Activated CD8-positive, alpha-beta memory T cell treated with anti-CD3 and anti-CD28 coated beads, Interleukin-2, amount 10 ng/mL, durations not matched to agents 7 days and 5 days (primary cell): ENCODE measurements at places on chromosomes 5 and 9. TPM values are rescaled to one million over a fixed set of nuclear protein-coding genes. Genes with fewer than 3 reads are reported as not detected.

DNA sequence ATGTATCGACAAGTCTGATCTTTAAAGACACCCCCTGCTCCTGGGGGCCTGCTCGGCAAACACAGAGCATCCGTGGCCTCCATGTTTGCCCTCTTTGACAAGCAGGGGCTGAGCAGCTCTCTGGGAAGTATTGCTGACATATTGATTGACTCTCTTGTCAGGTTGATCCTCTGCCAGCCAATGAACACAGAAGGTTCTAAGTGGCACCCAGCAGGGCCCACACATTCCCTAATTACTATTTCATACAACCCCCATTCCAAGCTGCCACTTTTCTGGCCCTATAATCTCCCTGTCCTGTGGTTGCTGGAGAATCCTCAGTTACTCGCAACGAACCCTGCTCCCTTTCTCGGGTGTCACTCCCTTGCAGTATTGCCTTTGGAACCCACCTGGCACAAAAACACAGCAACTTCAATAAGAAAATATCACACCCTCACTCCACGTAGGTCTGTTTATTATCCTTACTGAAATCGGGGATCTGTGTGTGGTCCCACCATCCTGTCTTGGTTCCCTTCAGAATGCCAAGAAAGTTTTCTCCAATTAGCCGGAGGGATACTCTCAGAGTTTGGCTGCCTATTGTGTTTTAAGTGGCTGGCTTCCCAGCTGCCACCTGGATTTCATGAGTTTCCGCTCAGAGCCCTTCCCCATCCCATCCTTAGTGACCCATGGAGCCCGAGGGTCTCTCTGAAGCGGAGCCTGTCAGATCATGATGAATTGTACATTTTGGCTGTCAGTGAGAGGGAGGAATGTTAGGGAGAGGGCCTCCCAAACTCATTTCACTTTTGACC lies 249.0 kb upstream of the WWC1 start:
- no peak for DNase-seq
- H3K36me3 ChIP-seq, result no peaks in the 10 kb centered on the region
- no peaks in the 10 kb centered on the region for H3K27me3 ChIP-seq
- H3K4me1 ChIP-seq, result no peaks in the 10 kb centered on the region
- H3K27ac ChIP-seq, result no peak overlapping the region

DNA sequence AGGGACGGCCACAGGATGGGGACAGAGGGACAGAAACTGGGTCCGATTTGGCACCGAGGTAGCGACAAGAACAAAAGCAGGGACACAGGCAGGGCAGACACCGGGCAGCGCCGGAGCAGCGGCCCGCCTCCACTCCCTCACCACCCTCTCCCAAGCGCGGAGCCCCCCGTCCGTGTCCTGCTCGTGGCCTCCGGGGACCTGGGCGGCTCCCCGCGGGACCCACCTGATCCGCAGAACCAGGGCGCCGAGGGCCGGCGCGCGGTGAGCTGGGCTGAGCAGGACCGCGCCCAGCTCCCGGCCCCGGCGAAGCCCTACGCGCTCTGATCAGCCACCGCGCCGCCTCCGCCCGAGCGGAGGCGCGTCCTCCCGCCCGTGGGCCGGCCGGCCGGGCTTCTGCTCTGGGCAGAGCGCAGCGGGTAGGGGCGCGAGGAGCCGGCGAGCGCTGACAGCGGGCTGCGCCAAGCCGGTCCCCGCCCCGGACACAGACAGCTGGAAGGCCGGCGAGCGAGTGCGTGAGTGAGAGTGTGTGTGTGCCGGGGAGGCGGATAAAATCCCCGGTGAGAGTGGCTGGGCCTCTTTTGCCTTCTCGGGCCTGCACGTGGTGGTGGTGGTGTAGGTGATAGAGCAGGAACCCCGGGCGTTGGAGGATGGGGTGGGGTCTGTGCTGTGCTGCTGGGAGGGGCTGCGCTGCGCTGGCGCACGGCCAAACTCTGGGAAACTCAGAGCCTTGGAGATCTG lies at the start of gene GGTA1:
Gene GGTA1, minus strand, starts transcription at position 418 of the 738 bp plus-strand sequence. CDS start 31,922 bp downstream, outside the sequence.
- no peak for DNase-seq
- peak within 1 kb of the TSS; percentile 59 for H3K4me3 ChIP-seq
- peak within 1 kb of the TSS; percentile 23 for H3K27ac ChIP-seq
- peaks cover 73% of the 10 kb centered on the region for H3K27me3 ChIP-seq
- peaks cover 4% of the 10 kb centered on the region for H3K36me3 ChIP-seq

DNA sequence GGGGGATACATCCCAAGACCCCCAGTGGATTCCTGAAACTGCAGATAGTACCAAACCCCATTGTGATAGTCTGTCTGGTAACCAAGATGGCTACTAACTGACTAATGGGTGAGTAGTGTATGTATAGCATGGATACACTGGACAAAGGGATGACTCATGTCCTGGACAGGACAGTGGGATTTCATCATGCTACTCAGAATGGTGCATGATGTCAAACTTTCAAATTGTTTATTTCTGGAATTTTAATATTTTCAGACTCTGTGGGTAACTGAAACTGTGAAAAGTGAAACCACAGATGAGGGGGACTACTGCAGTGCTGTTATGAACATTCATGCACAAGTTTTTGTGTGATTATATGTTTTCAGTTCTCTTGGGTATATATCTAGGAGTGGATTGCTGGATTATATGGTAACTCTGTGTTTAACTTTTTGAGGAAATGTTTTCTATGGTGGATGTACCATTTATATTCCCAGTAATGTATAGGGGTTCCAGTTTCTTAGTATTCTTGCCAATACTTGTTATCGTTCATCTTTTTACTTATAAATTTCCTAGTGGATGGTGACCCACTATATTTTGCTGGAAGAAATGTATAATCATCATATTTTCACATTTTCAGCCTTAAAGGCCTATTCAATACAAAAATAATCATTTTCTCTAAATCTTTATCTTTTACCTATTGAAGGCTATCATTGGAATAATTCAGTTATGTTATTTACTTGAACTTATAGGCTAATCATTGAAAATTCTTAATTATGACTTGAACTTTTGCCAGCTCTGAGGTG lies 140.9 kb downstream of the NR3C1 start:
- no peak for DNase-seq
- peaks cover 4% of the 10 kb centered on the region for H3K4me1 ChIP-seq
- no peaks in the 10 kb centered on the region for H3K27me3 ChIP-seq

GRCh38 chr9:106035806-106036205 lies 341.5 kb downstream of the TMEM38B start:
- H3K4me3 ChIP-seq, result no peak overlapping the region
- no peak for DNase-seq
- H3K27me3 ChIP-seq, result no peaks in the 10 kb centered on the region
- no peaks in the 10 kb centered on the region for H3K4me1 ChIP-seq

- H3K27ac ChIP-seq, result no peak overlapping the region
- no peak overlapping the region for H3K4me3 ChIP-seq
- no peak for DNase-seq
- H3K27me3 ChIP-seq, result no peaks in the 10 kb centered on the region
- no peaks in the 10 kb centered on the region for H3K4me1 ChIP-seq
- no peaks in the 10 kb centered on the region for H3K36me3 ChIP-seq
These were observed 368.9 kb downstream of the CDH9 start for GRCh38 chr5:26669523-26669922.

GRCh38 chr5:153130296-153130695 lies 360.2 kb upstream of the GRIA1 start:
- no peak overlapping the region for H3K4me3 ChIP-seq
- no peaks in the 10 kb centered on the region for H3K27me3 ChIP-seq
- no peak for DNase-seq
- no peak overlapping the region for H3K27ac ChIP-seq
- H3K36me3 ChIP-seq, result no peaks in the 10 kb centered on the region

- no peak overlapping the region for H3K4me3 ChIP-seq
- H3K36me3 ChIP-seq, result no peaks in the 10 kb centered on the region
- no peak for DNase-seq
- no peak overlapping the region for H3K27ac ChIP-seq
These were observed 64.7 kb upstream of the ABCA1 start for GRCh38 chr9:104992659-104993058.

DNA sequence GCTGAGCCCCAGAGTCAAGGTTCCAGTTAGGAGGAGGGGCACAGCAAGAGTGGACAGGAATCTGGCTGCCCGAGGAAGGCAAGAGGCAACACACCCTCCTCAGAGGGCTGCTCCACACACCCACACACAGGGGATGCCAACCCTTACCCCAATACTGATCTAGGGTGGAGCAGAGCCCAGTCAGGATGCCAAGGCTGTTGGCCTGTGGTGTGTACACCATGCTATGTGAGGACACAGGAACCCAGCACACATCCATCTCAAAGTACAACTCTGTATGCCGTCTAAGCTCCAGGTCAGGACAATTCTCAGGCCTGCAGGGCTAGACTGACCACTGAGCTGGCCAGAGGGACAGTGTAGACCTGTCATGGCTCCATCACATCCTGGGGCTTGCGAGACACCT lies 2.6 kb downstream of the SEPTIN8 start:
- H3K36me3 ChIP-seq, result no peaks in the 10 kb centered on the region
- peaks cover 19% of the 10 kb centered on the region for H3K4me1 ChIP-seq
- H3K27me3 ChIP-seq, result peaks cover 13% of the 10 kb centered on the region
- no peak overlapping the region for H3K27ac ChIP-seq

DNA sequence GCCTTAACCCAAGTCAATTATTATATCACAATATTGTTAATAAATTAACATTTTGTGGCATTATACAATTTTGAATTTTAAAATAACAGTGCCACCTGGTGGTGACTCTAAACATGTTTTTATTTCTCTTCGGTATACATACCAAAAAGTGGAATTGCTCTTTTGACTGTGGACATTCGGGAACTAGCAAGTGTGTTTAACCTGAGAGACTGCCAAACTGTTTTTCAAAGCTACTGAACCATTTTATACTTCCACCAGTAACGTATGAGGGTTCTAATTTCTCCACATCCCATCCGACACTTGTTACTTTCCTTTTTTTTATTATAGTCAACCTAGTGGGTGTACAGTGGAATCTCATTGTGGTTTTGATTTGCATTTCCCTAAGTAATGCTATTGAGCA lies 18.3 kb upstream of the HSDL2 start:
- DNase-seq, result no peak
- H3K4me3 ChIP-seq, result no peak overlapping the region
- peaks cover 3% of the 10 kb centered on the region for H3K36me3 ChIP-seq
- H3K27me3 ChIP-seq, result peaks cover 6% of the 10 kb centered on the region

DNA sequence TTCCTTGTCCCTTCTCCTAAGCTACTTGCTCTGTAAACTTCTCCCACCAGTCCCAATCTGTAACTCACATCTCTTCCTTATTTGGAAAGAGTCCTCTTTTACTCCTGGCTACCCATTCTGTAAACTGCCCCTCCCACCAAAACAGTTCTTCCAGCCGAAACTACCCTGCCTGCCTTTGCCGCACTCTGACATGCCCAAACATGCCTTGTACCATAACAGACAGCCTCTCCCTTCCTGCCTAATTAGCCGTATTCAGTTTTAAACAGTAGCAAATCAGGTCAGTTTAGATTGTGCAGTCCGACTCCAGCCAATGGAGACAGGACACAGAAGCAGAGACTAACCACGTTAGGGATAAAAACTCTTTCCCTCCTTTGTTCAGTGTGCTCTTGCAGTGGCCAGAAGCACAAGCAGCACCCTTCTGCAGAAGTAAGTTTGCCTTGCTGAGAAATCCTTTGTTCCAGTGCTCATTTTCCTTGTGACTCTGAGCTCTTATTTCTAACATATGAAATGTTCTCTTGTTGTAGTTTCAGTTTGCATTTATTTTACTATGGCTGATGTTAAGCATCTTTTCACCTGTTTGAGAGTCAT lies 5.4 kb upstream of the GLT6D1 start:
- no peaks in the 10 kb centered on the region for H3K4me1 ChIP-seq
- no peaks in the 10 kb centered on the region for H3K27me3 ChIP-seq
- no peak overlapping the region for H3K4me3 ChIP-seq
- DNase-seq, result no peak
- H3K27ac ChIP-seq, result no peak overlapping the region

GRCh38 chr9:6641561-6641960 lies 4.0 kb downstream of the GLDC start:
- H3K27ac ChIP-seq, result no peak overlapping the region
- peaks cover 54% of the 10 kb centered on the region for H3K27me3 ChIP-seq
- DNase-seq, result no peak
- H3K36me3 ChIP-seq, result no peaks in the 10 kb centered on the region

SCGB3A1 gene
- not detected for total RNA-seq

GRCh38 chr9:108182950-108183381 lies 672.8 kb downstream of the ACTL7B start:
- H3K27me3 ChIP-seq, result no peaks in the 10 kb centered on the region
- no peak for DNase-seq
- H3K36me3 ChIP-seq, result no peaks in the 10 kb centered on the region
- H3K4me1 ChIP-seq, result no peaks in the 10 kb centered on the region
- no peak overlapping the region for H3K27ac ChIP-seq
- no peak overlapping the region for H3K4me3 ChIP-seq

- H3K27ac ChIP-seq, result peak overlapping the region; percentile 4
- peak; percentile 40 for DNase-seq
- peaks cover 18% of the 10 kb centered on the region for H3K4me1 ChIP-seq
- H3K27me3 ChIP-seq, result peaks cover 9% of the 10 kb centered on the region
- peak overlapping the region; percentile 16 for H3K4me3 ChIP-seq
- H3K36me3 ChIP-seq, result peaks cover 3% of the 10 kb centered on the region
These were observed 233.2 kb upstream of the RFX3 start for GRCh38 chr9:3758816-3759576.

GRCh38 chr5:132653716-132654115 lies 4.3 kb upstream of the IL13 start:
- H3K4me3 ChIP-seq, result no peak overlapping the region
- no peak for DNase-seq
- H3K27me3 ChIP-seq, result peaks cover 15% of the 10 kb centered on the region
- no peak overlapping the region for H3K27ac ChIP-seq

SMIM27 gene
- 20.8 TPM for total RNA-seq

DNA sequence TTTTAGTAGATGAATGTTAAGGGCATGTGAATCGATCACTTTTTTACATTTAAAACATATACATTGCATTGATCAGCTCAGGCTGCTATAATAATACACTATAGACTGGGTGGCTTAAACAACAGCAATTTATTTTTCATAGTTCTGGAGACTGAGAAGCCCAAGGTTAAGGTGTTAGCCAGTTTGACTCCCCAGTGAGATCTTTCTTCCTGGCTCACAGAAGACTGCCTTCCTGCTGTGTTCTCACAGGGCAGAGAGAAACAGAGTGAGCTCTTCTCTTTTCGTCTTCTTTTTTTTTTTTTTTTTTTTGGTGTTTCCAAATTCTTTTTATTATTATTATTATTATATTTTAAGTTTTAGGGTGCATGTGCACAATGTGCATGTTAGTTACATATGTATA lies 56.4 kb downstream of the SPEF2 start:
- H3K27me3 ChIP-seq, result no peaks in the 10 kb centered on the region
- DNase-seq, result no peak
- peaks cover 13% of the 10 kb centered on the region for H3K36me3 ChIP-seq
- peaks cover 53% of the 10 kb centered on the region for H3K4me1 ChIP-seq
- H3K4me3 ChIP-seq, result no peak overlapping the region

DNA sequence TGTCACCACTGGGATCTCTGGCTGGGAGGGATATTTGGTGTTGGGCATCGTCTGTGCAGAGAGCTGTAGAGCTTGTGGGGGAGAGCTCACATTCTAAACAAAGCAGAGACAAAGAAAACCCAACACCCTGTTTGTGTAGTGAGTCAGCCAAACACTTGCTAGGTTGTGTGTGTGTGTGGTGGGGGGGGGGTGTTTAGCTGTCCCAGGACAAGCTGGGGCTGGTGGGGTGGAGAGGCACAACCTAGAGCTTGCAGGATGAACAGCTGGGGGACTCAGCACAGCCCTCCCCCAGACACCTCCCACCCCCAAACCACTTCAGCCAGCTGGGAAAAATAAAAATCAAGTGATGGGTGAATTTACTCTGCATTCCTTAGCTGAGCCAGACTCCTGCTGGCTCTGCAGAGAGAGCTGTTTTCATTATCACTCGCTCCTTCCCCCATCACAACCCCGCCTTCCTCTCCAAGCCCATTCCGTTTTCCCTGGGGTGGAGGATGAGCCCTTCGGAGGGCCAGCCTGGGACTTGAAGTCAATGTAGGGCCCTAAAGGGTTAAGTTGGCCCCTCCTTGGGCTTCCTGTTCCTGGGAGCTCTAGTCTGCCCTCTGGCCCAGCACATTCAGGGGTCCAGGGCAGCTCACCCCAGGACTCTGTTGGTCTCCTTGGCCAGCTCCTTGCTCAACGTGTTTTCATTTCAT lies 2.6 kb downstream of the OLFML2A start:
- DNase-seq, result peak; percentile 35
- H3K36me3 ChIP-seq, result no peaks in the 10 kb centered on the region
- H3K27me3 ChIP-seq, result peaks cover 28% of the 10 kb centered on the region
